ENCODE measurements at places on chromosomes 13 and 19. TPM values are rescaled to one million over a fixed set of nuclear protein-coding genes. Genes with fewer than 3 reads are reported as not detected.

DNA sequence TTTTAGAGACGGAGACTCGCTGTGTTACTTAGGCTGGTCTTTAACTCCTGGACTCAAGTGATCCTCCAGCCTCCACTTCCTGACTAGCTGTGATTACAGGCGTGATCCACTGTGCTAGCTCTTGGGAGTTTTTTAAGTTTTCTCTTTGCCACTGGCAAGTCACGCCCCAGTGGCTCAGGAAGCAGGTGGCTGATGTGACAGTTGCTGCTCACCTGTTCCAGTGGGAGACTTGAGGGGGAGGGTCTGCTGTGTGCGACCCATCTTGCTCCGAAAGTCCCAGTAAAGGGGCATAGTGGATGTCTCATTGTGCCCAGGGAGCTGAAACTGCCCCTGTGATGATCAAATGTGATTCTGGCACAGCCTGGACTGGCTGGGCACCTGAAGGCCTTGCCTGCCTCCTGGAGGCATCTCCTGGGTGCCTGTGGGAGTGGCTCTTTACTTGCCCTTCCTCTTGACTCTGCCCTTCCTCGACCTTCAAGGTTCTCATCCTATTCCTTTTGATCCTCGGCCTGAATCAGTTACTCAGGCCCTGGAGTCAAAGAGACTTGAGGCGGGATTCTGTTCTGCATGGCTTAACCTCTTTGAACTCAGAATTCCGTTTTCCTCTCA lies 7.8 kb downstream of the SMARCA4 start:
- DNase-seq, result no peak

GRCh38 chr19:46813839-46814358 lies 25.5 kb upstream of the SLC1A5 start:
- no peak for DNase-seq

GRCh38 chr13:27300941-27301586 lies 30.4 kb downstream of the RASL11A start:
- DNase-seq, result no peak

GRCh38 chr19:49421039-49421877 lies 2.0 kb downstream of the PTH2 start:
- DNase-seq, result peak; percentile 64

DNA sequence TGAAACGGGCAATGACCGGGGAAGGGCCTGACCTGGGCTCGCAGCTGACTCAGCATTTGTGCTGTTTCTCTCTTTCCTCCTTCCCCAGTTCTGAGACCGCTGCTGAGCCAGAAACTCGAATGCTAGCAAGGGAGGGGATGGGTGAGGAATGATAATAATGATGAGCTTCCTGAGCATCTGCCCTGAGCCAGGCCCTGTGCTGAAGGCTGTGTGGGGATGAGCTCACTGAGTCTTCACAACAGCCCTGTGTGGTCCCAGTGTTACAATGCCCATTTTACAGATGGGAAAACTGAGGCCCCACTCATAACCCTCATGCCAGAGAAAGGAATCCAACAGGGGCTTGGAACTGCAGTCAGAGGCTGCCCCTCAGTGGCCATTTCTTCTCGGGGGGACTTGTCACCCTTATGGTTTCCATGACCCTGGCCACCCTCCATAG lies 8.1 kb downstream of the SULT2B1 start:
- no peak for DNase-seq

GRCh38 chr13:113599391-113599790 lies 14.8 kb downstream of the TFDP1 start:
- no peak for DNase-seq

- DNase-seq, result no peak
Measured at GRCh38 chr19:49011194-49011593, 5.7 kb downstream of the LHB start.

DNA sequence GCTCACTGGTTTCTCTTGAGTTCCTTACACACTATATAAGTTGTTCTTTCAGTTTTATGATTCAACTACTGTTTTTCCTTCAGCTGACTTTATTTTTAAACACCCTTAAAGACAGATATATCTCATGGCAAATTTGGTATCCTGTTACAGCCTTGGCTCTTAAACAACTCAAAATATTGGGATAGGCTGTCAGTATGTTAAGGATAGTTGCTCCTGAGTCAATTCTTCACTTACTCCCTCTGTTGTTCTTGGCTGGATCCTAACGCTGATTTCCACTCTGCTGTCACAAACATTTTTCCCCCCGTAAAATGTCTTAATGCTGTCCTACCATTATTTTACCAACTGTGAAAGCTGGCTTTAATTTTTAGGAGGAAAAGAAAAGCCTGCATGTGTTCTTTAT lies 1.2 kb downstream of the KCNRG start:
- DNase-seq, result no peak

DNA sequence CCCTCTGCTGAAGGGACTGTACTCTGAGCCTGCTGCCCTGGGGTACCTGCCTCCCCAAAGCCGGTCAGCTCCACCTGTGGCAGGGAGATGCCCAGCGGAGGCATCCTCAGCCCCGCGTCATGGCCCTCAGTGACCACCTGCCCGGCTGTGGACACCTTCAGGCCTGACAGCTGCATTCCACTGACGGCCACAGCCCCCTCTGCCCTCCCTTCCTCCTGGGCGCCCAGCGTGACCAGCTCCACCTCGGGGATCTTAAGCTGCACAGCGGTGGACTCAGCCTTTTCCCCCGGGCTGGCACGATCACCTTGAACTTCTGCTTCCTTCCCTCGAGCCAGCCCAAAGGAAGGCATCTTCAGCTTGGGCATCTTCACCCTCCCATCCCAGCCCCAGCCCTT lies 4.8 kb upstream of the HIPK4 start:
- DNase-seq, result no peak

DNA sequence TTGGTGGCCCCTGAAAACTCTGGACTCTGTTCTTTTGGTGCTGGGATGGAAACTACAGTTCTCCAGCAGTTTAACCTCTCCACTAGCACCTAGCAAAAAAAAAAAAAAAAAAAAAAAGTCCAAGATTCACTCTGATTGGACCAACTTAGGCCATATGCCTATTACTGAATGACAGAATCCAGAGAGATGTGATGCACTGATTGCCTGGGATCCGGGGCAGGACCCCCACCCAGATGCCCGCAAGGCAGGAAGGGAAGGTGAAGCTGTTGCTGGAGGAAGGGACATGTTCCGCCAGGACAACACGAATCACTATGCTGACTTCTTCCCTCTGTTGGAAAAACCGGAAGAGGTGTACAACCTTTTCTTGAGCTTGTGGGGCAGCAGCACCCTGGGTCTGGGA lies 152.5 kb upstream of the ZNF536 start:
- DNase-seq, result no peak

DNA sequence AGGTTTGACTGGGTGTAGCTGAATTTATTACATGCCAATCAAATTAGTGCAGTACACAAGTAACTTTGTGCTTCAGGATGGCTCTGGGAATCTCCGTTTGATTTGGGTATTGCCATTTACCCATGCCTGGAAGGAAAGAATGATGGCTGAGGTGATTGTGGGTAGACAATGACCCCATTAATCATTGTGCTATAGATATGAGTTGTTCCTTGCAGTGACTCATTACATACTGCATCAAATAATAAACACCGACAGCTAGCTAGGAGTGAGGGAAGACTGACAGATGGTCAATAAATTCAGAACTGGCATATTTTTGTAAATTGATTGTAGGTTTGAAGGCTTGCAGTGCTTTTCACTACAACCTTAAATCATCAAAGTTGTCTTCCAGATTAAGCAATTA lies 1069.5 kb downstream of the DIAPH3 start:
- no peak for DNase-seq

DNA sequence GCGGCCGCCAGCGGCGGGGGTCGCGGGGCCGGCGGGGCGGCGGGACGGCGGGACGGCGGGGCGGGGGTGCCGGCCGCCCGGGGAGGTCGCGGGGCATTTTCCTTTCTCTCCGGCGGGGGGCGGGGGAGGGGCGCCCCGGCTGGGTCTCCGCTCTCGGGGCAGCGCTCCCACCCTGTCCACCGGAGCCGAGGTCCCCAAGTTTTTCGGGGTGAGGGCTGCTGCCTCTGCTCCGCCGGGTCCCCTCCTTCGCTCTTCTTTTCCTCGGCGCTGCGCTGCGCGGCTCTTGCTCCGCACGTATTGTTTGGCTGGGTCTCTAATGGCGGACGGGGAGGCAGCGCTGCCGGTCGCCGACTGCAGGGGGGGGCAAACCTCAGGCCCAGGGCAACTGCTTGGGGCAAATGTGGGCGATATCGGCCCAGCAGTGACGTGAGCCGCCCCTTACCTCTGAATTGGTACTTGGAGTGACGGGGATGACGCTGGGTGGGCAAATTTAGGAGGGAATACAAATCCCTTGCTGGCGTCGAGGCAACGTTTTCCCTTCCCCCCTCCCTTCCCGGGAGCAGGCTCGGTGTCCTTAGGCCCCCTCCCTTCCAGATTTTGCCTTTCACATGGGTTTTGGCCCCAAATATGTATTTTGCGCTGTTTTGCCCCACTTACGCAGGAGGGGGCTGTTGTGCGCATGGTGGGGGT lies 759 bp downstream of the ZMYM2 start:
- peak; percentile 71 for DNase-seq

GRCh38 chr13:112965573-112966115 lies 3.4 kb upstream of the MCF2L start:
- no peak for DNase-seq

DNA sequence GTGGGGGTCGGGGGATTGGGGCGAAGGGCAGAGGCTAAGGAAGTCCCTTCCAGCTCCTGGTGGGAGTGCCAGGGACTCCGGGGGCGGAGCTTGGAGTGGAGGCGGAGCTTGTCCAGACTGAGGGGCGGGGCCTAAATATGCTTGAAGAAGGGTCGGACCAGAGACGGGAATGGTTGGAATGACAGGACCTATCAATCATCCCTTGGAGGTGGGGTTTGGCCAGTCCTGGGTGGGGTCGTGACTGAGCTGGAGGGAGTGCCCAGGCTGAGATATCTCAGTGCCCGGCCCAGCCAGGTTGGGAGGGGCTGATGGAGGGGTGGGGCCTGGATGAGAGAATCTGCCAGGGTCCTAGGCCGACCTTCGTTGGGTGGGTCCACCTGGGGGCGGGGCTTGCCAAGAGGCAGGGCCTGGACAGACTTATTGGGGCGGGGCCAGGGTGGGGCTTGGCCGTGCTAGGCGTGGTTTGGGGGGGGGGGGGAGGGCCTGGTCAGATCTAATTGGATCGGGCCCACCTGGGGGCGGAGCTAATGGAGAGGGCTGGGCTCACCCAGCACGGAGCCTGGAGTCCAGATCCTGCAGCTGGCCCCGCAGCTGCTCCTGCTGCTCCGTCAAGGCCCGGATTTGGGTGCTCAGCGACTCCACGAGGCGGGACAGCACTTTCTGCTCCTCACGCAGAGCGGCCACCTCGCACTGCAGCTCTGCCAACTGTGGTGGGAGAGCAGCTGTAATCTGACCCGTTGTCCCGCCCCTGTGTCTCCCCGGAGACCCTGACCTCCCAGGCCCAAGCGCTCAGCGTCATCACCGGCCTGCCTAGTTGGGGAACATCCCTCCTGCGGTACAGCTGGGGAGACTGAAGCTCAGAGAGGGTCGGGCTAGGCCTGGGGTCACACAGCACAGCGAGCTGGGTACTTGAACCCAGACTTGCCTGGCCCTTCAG lies 2.6 kb upstream of the WIZ start:
- DNase-seq, result no peak

DNA sequence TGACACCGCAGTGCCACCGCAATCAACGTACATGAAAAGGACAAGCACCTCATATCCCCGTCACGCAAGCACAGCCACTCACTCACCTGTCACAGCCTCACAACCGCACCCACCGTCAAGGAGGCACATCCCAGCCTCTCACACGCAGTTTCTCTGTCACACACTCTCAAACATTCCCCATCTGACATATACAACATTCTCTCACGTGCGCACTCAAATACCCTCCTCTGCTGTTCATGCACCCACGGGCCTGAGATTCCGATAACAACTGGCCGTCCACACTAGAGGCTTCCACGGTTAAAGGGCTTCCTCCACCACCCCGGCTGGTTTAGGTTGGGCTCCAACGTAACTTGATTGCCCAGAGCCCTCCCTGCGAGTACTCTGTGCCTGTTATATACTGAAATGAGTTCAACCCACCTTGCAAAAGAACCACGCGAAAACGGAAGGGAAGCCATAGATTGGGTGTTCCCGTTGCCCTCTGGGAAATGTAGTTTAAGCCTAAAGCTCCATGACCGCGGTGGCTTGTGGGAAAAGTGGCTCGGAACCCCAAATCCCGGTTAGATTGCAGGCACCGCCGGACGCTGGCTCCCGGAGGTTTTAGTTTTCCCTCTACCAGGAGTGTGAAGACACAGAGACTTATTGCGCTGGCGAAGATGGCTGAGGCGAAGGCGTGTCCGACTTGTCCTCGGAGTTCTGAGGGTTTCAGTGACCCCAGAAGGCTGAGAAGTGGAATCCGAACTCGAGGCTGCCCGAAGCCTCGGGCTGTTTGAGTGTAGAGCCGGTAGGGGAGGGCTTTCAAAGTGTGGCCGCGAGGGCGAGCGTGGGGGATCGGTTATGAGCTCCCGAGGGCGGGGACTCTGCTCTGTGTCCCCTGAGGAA lies at the start of gene ZNF573:
TSS of gene ZNF573 (minus strand) at position 460 of the 879 bp plus-strand sequence. CDS start 5,857 bp downstream, outside the sequence.
- peak; percentile 76 for DNase-seq

DNA sequence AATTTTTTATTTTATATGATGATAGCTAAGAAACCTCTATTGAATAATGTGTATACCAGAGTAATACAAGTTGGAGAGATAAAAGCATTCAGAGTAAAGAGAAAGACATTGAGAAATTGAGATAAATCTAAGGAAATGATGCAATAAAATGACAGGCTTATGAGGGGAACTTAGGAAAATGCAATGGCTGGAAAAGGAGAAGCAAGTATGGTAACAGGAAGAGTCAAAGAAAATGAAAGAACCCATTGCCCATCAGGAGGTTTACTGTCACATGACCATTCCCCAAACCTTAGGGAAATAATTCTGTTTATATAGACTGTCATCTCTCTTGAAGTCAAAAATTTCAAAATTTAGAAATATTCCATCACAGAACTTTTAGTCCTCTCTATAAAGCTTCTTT lies 808.0 kb upstream of the PRR20A start:
- DNase-seq, result no peak

Gene C1QTNF9
- total RNA-seq, result not detected

Gene COG3
- 18.6 TPM for total RNA-seq

Gene PGLYRP2
- total RNA-seq, result 0.09 TPM

Gene IGSF23
- total RNA-seq, result not detected

Gene BABAM1
- total RNA-seq, result 125 TPM
